ENCODE measurements at places on chromosomes 16 and 17.

DNA sequence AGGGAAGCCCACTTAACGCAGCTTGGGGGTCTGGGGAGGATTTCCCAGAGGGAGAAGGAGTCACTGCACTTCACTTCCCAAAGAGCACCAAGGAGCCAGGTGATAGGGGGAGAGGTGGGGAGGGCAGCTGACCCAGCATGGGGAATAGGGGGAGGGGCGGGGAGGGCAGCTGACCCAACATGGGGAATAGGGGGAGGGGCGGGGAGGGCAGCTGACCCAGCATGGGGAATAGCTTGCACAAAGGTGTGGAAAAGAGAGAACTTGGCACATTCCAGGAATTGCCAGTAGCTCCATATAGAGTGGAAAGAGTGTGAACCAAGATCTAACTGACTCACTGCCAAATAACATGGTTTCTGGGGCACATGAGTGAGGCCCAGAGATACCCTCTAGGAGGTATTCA is 110.3 kb downstream of the CCT6B start:
- DNase-seq, result no peak

DNA sequence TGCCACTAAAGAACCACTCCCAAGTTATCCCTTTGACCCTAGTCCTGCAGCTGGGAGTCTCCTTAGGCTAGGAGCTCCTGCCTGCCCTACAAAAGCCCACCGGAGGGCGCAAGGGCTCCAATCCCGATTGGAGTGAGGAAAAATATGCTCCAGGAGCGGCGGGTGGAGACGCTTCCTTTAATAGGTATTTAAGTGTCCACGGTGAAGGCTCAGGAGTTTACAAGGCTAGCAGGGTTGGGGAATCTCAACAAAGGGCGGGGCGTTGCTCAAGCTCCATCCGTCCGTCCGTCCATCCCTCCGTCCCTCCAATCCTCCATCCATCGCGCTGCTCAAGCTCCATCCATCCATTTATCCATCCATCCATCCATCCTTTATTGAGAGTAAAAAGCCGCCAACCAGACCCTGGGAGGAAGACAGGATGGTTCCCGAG is 556 bp upstream of the SPNS1 start:
- peak; percentile 54 for DNase-seq

GRCh38 chr17:27836651-27837050 is 36.3 kb upstream of the NOS2 start:
- DNase-seq, result no peak

DNA sequence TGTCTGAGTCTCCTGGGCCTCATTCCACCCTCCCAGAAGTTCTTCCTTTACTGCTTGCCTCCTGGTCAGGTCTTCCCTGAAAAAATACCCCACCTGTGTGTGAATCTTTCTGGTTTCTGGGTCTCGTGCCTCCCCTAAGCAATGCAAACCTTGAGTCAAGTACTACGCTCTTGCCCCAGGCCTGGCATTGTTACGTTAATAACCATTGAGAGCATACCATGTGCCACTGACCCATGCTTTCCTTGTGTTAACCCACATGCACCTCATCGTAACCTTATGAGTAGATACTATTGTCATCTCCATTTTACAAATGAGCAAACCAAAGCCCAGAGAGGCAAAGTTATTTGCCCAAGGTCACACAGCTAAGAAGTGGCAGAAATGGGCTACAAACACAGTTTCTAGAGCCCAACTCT is 25.4 kb upstream of the TOB1 start:
- no peak for DNase-seq

DNA sequence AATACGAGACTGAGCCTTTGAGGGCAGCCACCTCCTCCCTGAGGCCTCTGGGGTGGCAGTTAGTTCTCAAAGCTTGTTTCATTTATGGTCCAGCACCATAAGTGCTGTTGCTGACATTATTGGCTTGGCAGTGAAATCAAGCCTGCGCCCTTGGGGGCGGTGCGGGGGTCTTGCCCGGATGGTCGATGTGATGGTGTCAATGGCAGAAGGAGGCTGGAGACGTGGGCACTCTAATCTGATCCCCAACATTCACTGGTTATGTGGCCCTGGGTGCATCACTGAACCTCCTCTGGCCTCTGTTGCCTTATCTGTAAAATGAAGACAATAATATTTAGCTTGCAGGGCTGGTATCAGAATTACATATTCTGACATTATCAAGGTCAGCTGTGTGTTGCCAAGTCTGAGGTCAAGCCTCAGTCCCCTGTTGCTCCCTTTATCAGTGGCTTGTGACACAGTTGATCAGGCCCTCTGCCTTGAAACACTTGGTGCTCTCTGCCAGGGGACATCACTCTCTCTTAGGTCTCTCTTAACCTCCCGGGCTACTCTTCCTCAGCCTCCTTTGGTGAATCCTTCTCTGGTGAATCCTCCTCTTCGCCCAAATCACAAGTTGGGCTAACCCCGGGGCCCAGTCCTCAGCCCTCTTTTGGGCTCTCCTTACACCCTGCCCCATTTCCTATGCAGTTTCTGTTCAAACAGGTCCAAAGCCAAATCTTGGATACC is 11.8 kb upstream of the TMEM220 start:
- DNase-seq, result no peak

DNA sequence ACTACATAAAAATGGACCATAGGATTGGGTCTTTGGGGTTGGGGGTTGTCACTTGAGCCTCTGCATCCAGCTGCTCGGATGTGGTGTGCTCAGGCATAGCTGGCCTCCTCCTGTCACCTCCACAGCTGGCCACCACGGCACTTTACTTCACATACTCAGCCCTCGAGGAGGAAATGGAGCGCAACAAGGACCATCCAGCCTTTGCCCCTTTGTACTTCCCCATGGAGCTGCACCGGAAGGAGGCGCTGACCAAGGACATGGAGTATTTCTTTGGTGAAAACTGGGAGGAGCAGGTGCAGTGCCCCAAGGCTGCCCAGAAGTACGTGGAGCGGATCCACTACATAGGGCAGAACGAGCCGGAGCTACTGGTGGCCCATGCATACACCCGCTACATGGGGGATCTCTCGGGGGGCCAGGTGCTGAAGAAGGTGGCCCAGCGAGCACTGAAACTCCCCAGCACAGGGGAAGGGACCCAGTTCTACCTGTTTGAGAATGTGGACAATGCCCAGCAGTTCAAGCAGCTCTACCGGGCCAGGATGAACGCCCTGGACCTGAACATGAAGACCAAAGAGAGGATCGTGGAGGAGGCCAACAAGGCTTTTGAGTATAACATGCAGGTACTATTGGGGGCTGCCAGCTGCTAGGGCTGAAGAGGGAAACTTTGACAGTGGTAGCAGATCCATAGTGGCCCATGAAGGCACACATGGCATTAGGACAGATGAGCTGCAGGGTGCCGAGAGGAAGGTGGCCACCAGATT is 30.8 kb downstream of the CDIP1 start:
- no peak for DNase-seq

DNA sequence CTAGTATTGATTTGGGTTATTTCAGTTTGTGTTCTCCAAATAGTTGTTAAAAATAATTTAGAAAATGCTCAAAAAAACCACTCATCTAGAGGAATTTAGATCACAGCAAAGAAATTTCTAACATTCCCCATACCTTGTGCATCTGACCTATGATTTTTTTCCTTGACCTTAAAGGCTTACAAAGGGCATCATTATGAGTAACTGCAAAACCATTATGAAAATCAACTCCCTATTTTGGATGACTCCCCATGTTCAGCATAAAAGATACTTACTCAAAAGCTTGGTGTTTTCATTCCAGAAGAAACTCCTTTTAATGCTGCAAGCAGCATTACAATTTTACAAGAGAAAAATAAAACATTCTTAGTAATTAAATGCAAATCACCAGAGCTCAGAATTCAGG is 83.2 kb downstream of the GRIN2A start:
- DNase-seq, result no peak

- DNase-seq, result no peak
Observed at GRCh38 chr17:71286625-71287024, 834.2 kb upstream of the SOX9 start.

DNA sequence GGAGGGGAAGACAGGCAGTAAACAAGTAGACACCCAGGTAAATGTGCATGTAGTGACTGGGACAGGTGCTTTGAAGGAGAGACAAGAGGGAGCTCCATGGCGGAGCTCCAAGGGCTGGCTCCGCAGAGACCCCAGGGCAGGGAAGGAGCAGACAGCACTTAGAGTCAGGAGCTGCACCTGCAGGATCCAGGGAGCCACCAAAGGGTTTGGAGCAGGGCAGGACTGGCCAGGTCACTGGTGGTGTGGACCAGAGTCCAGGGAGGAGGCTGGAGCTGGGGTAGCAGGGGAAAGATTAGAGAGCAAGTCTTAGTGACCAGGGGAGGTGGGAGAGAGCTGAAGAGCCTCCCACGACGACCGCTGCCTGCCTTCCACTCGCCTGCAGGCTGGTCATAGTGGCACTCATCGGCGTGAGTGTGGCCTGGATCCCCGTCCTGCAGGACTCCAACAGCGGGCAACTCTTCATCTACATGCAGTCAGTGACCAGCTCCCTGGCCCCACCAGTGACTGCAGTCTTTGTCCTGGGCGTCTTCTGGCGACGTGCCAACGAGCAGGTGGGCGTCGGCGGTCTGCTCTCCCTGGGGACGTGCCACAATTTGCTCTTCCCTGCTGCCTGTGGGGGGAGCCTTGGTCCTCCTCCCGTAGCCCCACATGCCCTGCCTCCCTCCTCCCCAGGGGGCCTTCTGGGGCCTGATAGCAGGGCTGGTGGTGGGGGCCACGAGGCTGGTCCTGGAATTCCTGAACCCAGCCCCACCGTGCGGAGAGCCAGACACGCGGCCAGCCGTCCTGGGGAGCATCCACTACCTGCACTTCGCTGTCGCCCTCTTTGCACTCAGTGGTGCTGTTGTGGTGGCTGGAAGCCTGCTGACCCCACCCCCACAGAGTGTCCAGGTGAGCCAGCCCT is 14.7 kb upstream of the FAM83G start:
- DNase-seq, result no peak

DNA sequence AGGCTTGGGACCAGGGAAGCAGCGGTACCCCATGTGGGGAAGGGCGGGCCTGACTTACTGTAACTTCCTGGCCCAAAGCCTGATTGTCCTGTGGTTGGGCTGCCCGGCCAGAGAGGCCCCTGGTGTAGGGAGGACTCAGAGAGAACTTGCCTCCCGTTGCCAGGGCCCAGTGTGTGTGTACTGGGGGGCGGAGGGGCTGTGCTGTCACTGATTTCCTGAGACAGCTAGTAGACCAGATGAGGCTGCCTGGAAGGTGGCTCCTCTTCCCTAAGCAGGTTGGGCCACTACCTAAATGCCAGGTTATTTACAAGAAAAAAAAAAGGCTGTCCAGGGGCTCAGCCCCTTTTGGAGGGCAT is 16.7 kb downstream of the SOCS3 start:
- peak; percentile 59 for DNase-seq

All from amniotic stem cell (primary cell).